ENCODE measurements at places on chromosomes 11 and 22.

- DNase-seq: no peak
Observed at GRCh38 chr11:93784935-93785360, 866 bp downstream of the MED17 start.

GRCh38 chr11:46429717-46430116 is 38.1 kb upstream of the CHRM4 start:
- DNase-seq: no peak

GRCh38 chr11:67516806-67517205 is 6.4 kb downstream of the CABP2 start:
- DNase-seq: no peak

DNA sequence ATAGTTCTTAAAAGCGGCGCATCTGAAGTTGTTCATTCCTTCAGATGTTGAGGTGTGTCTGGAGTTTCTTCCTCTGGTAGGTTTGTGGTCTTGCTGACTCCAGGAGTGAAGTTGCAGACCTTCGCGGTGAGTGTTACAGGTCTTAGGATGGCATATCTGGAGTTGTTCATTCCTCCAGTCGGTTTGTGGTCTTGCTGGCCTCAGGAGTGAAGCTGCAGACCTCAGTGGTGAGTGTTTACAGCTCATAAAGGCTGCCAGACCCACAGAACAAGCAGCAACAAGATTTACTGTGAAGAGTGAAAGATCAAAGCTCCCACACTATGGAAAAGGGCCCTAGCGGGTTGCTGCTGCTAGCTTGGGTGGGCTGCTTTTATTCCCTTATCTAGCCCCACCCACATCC is 201.7 kb upstream of the PDGFD start:
- DNase-seq: no peak

GRCh38 chr11:131240421-131240820 is 130.0 kb upstream of the NTM start:
- DNase-seq: no peak

DNA sequence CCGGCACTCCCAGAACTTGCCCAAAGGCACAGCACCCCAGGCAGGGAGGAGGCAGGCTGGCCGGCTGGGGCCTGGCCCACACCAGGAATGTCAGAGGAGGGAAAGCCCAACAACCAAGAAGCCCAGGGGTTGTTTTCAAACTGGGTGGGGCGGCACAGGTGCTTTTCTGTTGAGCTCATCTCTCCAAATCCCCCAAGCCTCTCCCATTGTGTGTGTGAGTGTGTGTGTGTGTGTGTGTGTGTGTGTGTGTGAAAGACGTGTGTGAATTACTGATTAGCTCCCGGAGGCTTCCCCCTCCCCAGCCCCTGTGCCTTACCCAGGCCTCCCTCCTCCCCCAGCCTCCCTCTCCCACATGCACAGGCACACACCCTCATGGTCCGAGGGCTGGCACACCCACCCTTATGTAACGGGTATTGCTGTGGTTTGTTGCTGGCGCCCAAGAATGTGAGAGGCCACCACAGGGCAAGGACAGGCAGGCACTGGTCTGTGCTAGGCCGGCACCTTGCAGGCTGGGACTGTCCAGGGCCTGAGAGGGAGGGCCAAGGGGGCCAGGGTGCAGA is 15.9 kb downstream of the TRIM29 start:
- DNase-seq: no peak

DNA sequence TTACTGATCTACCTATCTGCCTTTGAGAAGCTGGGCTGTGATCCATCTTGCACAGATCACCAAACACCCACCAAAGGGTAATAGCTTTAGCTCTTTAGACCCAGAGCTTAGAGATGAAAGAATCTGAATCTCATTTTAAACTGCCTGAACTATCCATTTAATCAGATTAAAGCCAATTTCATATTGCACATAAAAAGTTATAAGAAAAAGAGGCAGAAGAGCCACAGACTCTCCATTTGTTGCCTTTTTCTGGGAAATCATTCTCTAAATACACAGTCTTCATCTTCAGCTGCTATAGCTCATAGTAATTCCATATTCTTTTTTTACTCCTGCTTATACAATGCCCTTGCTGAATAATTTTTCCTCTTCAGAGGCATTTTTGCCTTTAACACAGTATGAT is 271.2 kb downstream of the DLG2 start:
- no peak for DNase-seq

GRCh38 chr11:12717851-12718291 is 43.6 kb downstream of the TEAD1 start:
- no peak for DNase-seq

GRCh38 chr11:57426929-57427726 is at the start of gene SLC43A3:
Gene SLC43A3, minus strand, starts transcription at chr11:57427121. Its CDS starts 949 bp downstream, at chr11:57426172.
- DNase-seq: peak; percentile 30

- no peak for DNase-seq
Observed at GRCh38 chr22:50086526-50086925, 1.3 kb upstream of the MLC1 start.

GRCh38 chr22:43853328-43853931 is 8.9 kb downstream of the SULT4A1 start:
- DNase-seq: no peak

GRCh38 chr11:122439866-122440810 is 215.4 kb upstream of the UBASH3B start:
- DNase-seq: peak; percentile 60

- no peak for DNase-seq
Observed at GRCh38 chr11:14346303-14346955, 12.6 kb downstream of the RRAS2 start.

DNA sequence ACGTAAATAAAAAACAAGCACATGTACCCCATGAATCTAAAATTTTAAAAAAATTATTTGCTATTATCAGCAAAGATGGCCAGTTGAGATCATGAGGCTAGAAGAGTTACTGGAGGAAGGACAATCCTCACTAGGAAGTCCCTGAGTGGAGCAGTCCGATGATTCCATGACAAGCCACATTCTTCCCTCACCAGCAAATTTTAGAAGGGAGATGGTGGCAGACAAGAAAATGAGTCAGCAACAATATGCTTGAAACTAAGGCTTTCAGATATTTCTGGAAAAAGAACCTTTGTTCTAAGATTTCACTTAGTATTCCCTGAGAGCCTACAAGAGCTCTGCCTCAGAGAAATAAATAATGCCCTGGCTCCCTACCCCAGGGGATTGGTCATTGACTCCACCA is 34.9 kb downstream of the P4HA3 start:
- no peak for DNase-seq

GRCh38 chr22:49360746-49361145 is 466.9 kb downstream of the BRD1 start:
- DNase-seq: no peak

- peak; percentile 40 for DNase-seq
Observed at GRCh38 chr11:34656062-34656720, 35.3 kb downstream of the EHF start.

DNA sequence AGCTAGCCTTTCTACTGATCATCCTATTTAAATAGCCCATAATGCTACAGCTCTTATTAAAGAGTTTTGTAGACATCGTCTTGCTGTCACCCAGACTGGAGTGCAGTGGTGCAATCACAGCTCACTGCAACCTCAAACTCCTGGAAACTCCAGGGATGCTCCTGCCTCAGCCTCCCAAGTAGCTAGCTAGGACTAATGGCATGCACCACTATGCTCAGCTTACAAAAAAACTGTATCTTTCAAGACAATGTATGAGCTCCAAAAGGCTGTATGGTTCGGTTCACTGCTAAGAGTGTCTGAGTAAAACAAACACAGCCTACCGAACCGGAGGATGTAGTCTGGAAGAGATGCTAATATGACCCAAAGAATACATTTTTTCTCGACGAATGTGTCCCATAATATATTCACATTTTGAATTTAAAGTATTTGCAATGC is 2.6 kb downstream of the TAF1D start:
- DNase-seq: no peak

GRCh38 chr22:40544758-40545157 is 91.8 kb downstream of the MRTFA start:
- DNase-seq: no peak

GRCh38 chr11:11537372-11537771 is 84.4 kb downstream of the GALNT18 start:
- no peak for DNase-seq

DNA sequence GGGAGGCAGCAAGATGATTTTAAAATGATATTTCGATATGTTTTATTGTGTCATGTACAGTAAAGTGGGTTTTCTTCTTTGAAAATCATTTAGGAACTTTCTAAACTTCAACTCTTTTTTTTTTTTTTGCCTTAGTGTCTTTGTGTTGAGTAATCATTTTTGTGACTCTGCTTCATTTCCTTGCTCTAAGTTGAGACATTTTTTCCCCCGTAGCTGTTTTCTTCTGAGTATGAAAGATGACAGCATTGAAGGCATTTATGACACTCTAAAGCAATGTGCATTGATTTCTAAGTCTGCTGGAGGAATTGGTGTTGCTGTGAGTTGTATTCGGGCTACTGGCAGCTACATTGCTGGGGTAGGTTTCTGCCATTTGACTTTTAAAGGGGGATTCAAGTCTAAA is 23.5 kb downstream of the RRM1 start:
- no peak for DNase-seq

GRCh38 chr22:50727678-50728522 is 10.1 kb upstream of the ACR start:
- no peak for DNase-seq

DNA sequence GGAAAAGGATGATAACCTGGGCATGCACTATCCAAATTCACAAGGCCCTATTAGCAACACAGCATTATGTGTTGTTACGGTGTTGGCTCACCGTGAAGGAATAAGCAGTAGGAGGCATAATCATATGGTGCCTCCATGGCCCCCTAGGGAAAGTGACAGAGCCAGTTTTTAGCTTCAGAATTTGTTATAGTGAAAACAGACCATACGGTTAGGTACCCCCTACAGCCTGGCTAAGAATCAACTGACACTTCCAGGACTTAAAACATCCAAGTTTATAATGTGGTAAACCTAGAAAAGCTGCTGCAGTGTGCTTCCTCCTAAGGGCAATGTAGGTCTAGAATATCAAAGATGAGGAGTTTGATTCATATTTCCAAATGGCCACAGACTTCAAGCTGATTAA is 30.4 kb downstream of the KIF18A start:
- DNase-seq: no peak

DNA sequence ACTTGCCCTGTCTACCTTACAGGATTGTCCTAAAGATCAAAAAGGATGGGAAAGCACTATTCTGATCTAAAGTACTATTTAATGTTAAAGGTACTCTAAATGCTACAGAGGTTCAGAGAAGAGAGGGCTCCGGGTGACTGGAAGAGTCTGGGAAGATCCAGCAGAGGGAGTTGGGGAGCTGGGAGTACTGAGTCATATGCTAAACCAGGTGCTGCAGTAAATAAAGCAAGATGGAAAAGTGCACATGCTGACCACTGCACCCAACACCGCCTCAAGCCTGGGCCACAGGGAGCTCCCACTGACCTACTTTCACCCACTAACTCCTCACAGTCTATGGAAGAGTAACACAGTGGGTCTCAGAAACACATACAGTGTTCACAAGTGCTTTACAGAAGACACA is 49.3 kb downstream of the WT1 start:
- no peak for DNase-seq

GRCh38 chr11:132913886-132914285 is 618.4 kb downstream of the OPCML start:
- no peak for DNase-seq

GRCh38 chr11:132610216-132610615 is 922.1 kb downstream of the OPCML start:
- DNase-seq: no peak

DNA sequence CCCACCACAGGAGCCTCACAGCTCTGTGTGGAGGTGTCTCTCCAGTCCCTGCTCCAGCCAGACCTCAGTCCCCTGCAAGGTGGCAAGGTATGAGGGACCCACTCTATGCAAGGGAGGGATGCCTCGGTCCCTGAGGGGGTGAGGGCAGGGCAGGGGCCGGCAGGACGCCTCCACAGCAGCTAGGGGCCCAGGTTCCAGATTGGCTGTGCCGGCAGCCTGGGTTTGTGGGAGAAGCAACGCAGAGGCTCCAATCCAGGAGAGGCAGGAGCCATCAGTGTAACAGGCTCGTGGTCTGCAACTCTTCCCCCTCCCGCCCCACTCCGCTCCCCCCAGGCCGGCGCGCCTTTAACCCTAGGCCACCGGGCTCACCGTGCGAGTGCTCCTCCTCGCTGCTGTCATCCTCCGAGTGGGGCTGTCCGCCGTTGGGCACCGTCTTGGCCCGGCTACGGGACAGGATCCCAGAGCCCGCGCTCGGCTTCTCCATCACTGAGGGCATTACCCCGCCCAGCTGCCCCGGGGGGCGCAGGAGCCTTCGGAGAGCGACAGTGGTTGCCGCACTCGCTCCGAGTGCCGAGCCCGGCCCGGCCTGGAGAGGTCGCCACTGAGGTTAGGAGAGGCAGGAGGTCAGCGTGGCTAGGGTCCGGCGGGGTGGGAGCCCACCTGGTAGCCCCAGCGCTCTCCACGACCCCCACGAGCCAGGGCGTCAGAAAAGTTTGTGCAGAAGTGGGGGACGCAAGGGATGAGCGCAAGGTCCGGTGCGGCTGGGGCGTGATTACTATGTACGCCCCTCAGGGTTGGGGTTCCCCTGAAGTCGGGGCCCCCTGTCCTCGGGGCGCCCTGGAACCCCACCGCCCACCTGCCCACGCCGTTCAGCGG is 765 bp downstream of the RCOR2 start:
- DNase-seq: peak; percentile 35

DNA sequence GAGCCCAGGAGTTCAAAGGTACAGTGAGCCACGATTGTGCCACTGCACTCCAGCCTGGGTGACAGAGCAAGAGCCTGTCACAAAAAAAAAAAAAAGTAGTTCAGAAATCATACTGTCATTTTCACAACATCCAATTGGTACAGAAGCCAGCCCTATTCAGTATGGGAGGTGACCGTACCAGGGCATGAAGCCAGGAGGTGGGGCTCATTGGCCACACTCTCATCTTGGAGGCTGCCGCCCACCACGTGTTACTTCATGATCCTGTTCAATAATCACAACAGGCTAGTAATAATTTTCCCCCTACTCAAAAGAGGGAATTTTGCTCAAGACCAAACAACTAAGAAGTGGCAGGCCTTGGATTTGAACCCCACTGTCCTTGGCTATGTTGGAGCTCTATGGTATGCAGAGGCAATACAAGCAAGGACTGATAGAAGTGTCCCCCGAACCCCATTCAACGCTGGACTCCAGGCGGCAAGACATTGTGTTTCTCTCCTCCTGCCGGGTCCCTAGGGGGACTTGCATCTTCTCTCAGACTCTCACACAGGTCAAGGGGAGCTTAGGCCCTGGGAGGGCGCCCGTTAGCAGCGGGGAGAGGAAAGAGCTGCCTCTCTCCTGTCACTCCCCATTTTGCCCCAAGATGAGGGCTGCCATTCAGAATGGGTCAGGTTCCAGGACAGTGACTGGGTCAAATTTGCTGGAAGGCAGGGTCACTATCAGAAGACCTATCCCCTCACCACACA is 40.2 kb upstream of the EMID1 start:
- DNase-seq: no peak

GRCh38 chr11:19891022-19891421 is 178.4 kb downstream of the NAV2 start:
- no peak for DNase-seq

- no peak for DNase-seq
Observed at GRCh38 chr11:65355013-65355775, 643 bp downstream of the TIGD3 start.

- no peak for DNase-seq
Observed at GRCh38 chr11:77999446-78000030, 5.1 kb upstream of the INTS4 start.
